ENCODE measurements at places on chromosomes 7 and 10.

DNA sequence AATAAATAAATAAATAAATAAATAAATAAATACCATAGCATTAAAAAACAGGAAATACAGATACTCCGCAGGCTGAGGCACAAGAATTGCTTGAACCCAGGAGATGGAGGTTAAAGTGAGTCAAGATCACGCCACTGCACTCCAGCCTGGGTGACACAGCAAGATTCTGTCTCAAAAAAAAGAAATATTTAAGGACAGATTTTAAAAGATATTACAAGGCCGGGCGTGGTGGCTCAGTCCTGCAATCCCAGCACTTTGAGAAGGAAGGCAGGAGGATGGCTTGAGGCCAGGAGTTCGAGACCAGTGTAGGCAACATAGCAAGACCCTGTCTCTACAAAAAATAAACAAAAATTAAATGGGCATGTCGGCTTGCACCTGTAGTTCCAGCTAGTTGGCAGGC lies 17.5 kb upstream of the SNX8 start:
- no peak for DNase-seq

DNA sequence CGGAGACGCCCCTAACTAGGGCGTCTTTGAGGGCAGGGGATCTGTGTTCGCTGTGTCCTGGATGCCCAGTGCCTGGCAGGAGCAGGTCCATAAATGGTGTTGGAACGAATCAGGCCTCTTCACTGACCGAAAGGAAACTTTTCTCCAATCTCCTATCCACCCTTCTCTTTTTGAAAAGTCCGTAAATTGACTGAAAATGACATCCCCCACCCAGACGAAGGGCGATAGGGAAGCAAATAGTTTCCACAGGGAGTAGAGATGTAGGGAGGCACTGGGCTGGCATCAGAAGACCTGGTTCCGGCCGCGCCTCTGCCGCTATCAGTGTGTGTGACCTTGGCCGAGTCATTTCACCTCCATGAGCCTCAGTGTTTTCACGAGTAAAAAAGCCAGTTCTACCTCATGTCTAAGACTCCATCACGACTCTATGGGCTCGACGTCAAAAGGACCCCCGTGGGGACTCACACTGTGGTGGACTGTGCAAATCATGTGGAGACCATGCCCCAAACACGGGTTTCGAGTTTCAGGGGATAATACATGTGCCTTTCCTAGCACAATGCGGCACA lies 497 bp upstream of the RAB11FIP2 start:
- DNase-seq, result peak; percentile 7

DNA sequence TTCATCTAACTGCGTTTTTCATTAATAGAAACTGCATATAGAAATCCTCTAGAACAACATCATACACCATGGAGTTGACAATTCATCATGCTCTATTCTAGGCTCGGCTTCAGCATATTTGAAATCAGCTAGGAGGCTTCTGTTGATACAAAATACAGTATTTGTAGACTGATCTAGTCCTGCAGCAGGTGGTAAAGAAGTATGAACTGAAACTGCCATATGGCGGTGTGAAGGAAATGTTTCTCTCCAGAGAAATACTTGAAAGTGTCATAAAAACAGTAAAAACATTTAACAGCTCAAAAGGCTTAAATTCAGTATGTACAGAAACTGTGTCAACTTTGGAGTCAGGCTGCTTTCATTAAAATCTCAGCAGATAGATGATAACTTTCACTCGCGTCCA lies 32.0 kb upstream of the MYO3A start:
- DNase-seq, result no peak

GRCh38 chr10:115948465-115948864 lies 324.5 kb downstream of the GFRA1 start:
- DNase-seq, result no peak

DNA sequence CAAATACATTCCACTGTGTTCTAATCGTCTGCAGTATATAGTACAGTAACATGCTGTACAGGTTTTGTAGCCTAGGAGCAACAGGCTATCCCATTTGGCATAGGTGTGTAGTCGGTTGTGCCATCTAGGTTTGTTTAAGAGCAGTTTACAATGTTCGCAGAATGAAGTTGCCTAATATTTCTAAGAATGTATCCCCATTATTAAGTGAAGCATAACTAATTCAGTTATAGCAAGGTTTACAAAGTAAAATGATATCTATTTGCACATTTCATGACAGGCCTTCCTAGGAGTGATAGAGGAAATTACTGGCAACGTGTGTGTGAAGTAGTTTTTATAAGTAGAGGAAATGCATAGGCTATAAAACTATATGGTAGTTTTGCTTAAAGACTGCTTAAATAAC lies 4.0 kb downstream of the CREM start:
- no peak for DNase-seq

DNA sequence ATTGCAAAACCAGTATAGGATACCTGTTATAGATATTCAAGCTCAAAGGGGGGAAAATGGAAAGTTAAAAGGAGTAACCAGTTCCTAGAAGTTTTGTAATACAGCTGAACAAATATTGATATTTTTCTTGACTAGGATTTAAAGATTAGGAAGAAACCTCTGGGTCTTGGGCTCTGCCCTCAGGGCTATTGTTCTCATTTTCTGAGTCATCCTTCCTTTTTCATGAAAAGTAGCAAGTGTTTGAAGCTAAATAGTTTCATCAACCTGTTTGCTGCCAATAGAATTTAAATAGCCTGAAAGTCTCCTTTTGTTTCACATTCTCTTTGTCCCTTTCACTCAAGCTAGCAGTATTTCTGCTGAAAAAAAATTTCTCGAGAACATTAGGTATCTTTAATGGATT lies 1061.1 kb upstream of the GHITM start:
- no peak for DNase-seq

DNA sequence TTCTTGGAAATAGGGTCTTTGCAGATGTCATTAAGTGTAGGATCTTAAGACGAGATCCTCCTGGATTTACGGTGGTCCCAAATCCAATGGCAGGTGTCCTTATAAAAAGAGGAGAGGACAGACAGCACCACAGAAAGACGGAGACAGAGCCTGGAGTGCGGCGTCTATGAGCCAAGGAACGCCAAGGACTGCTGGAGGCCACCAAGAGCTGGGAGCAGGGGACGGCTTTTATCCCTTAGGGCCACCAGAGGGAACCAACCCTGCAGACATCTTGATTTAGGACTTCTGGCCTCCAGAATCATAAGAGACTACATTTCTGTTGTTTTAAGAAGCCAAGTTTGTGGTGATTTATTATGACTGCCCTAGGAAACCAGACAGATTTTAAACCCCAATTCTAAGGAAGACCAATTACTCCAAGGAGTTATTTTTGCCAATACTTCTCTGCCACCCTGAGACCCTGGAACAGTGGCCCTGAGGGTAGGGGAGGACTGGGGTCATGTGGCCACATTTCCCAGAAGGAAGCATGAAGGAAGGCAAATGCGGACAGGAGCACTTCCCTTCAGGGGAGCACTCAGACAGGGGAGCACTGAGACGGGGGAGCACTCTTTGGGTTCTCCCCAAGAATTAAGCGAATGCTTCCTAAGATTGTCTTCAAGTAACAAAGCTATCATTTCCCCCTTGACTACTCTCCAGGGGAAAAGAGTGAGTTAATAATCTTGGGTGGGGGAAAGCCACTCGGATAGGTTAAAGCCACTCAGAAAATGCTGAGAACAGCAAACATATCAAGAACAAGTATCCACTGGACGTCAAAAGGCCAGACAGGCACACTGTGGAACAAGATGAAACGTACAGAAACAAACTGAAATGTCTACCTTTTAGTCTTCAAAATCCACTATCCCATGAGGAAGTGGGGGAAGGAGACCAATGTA lies 67.5 kb downstream of the CHST15 start:
- peak; percentile 40 for DNase-seq

DNA sequence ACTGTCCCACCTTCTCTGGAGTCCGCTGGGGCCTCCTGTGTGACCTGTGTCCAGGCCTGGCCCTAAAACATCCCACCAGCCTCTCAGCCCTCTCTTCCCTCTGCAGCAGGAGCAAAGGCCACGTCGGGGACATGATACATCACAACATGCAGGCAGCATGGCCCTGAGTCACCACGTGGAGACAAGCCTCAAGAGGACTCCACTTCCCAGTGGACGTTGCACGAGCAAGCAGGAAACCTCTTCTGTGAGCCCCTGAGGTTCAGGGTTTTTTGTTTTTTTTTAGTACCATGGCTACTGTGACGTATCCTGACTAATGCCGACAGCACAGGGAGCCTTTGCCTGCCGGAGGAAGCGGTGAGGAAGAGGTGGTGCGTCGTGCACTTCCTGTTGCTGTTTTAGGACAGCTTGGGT lies 165.9 kb downstream of the DNAJB6 start:
- DNase-seq, result no peak

- no peak for DNase-seq
Observed at GRCh38 chr7:149060156-149060555, 30.4 kb downstream of the ZNF786 start.

DNA sequence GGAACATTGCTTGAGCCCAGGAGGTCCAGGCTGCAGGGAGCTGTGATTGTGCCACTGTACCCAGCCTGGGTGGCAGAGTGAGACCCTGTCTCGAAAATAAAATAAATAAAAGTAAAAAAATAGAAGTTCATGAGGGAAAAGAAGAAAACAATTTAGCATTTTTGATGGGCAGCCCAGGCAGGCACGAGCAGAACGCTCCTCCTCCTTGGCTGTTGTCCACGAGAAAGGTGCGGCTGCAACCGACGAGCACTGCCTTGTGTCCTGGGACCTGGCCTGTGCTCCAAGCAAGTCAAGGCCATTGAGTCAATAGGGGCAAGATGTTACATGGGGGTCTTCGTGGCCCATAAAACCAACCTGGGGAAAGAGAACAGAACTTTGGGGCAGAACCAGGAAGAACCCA lies 25.6 kb downstream of the EBF3 start:
- DNase-seq, result no peak

DNA sequence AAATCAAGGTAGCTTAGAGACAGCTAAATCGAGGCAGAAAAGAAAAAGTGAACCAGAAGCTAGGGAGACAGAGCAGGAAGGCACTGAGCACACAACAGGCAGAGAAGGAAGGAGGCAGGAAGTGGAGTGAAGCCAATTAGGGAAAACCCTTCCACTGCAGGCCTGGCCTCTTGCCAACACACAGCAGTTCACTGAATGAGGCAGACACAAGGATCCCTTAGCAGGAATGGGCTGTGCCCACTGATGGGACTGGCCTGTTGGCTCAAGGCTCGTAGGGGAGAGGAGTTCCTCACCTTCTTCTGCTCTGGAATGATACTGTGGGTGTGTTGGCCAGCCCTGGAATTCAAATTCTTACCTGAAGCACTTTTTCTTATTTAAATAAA lies 220.3 kb upstream of the STK17A start:
- DNase-seq, result no peak

DNA sequence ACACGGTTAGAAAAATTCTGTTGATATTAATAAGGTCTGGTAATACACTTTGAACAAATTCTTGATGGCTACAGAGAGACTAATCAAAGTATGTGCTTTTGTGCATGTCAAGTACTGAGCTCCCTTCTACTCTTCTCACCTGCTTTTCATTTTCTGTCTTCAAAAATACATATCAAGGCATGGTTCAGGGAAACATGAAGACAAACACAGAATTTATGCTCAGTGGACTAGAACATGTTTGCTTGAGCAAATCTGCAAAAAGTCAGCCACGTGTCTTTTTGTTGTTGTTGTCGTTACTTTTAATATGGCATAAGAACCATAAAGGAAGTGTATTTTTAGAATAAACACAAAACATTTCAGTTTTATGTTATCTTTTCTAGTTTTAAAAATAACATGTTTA lies 21.9 kb downstream of the CDK13 start:
- DNase-seq, result no peak

DNA sequence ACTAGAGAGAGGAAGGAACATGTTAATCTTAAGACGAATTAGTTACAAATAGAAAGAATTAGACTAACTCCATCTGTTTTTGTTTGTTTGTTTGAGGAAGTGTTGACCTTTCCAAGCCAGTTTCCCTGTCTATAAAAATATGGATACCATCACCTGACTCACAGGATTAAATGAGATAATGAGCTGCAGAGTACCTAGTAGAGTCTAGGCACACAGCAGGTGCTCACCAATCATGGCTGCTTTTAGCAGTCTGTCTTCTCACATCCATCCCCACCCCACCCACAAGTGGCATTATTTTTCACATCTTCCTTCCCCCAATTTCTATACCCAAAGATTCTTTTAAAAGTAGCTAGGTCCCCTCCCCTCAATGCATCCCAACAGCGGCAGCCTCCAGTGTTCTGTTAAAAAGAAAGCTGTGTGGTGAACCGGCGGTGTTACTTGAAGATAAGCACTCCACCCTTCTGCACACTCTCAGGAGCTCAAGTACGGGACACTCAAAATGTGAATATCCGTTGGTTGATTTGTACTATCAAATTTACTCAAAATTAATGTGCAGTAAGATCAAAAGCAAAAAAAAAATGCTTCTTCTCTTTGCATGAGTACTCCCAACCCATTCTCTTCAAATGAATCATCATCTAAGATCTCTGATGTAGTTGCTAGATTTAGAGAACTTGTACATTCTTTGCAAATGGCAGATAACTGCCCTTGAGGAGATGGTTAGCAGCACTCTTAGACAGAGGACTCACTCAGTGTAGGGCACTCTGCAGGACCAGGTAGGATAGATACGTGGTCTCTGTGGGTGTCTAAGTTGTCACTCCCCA lies 145.4 kb upstream of the ASAH2 start:
- DNase-seq, result no peak

GRCh38 chr10:21496343-21497176 lies 28.9 kb downstream of the SKIDA1 start:
- DNase-seq, result peak; percentile 65

GRCh38 chr7:107049971-107050532 lies 5.5 kb downstream of the PRKAR2B start:
- DNase-seq, result no peak

GRCh38 chr7:7136466-7137381 lies 45.6 kb upstream of the C1GALT1 start:
- no peak for DNase-seq

DNA sequence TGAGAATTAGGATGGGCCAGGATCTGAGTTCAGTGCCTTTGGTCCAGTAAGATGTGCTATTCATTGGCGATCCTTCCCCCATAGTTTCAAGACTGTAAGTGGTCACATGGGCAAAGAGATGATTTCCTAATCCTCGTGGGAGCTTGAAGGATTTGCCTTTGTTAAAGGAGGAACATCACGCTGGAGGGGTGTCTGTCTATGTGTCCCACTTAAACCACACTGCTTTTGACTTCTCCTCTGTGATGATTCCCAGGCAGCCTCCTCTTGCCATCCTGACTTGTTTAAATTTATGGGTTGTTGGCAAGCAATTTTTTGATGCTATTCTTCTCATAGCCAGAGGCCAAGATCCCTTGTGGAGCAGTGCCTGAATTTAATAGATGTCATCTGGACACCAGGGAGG lies 154.0 kb downstream of the TCF7L2 start:
- no peak for DNase-seq

DNA sequence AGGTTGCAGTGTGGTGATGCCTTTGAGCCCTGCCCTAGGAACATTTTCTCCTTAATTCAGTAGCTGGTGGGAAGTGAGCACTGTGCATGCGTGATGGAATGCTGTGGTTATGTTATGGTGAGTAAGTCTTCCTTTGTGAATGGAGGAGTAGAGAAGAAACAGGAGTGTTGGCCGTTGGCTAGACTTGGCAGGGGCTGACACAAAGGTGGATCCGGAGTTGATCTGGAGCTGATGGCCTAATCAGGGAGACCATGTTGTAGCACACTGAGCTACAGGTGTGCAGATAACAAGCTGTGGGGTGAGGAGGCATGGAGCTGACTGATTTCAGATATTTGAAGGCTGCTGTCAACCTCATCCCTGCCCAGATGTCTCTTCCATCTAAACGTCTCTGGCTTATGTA lies 122.3 kb downstream of the CNNM2 start:
- DNase-seq, result no peak

GRCh38 chr10:20682782-20683181 lies 214.3 kb downstream of the NEBL start:
- no peak for DNase-seq

Measured in HuH-7.5 (cell line).